ENCODE measurements at places on chromosomes 4 and X. TPM values are rescaled to one million over a fixed set of nuclear protein-coding genes. Genes with fewer than 3 reads are reported as not detected.

Gene FGFBP2
- 0.84 TPM for total RNA-seq

Gene IL21
- not detected for total RNA-seq

DNA sequence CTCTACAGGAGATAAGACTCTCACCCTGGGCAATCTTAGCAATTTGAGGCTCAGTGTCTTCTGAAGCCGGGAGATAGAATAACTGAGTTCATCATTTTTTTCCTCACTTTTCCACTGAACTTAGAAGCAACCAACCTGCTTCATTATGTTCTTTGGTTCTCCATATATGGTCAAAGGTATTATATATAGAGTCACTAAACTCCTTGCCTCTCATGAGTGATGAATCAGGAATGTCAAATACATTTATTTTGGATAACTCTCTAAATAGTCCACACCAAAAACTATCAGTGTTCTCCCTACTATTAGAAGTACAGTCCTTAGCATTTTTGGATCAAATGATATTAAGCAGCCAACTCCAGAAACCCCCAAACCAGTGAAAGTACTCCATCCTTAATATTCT is 421.5 kb upstream of the EPHA5 start:
- H3K36me3 ChIP-seq = no peaks in the 10 kb centered on the region
- H3K4me1 ChIP-seq = no peaks in the 10 kb centered on the region
- H3K27ac ChIP-seq = no peak overlapping the region
- no peak overlapping the region for H3K4me3 ChIP-seq
- no peaks in the 10 kb centered on the region for H3K27me3 ChIP-seq
- DNase-seq = no peak

DNA sequence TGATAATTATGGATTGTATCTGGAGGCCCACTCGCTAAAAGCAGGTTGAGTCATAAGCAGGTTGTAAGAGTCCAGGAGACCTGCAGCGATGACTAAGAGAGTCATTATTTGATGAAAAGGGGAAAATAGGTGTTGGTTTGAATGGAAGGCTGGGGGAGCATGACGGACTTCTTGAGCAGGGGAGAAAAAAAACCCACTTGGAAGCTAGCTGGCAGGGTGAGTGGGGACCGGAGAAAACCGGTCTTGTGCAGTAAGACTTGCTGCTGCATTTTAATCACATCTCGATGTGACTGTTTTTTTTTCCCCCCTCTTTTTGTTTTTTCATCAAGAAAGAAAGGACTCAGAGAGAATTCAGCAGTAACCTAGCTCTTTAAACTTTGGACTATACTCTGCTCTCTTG is 90.0 kb downstream of the IGSF1 start:
- H3K4me1 ChIP-seq = no peaks in the 10 kb centered on the region
- H3K27ac ChIP-seq = no peak overlapping the region
- DNase-seq = no peak
- H3K27me3 ChIP-seq = no peaks in the 10 kb centered on the region

- no peak overlapping the region for H3K4me3 ChIP-seq
- no peaks in the 10 kb centered on the region for H3K4me1 ChIP-seq
- H3K36me3 ChIP-seq = no peaks in the 10 kb centered on the region
- no peak for DNase-seq
- no peak overlapping the region for H3K27ac ChIP-seq
- no peaks in the 10 kb centered on the region for H3K27me3 ChIP-seq
These were observed 160.7 kb upstream of the FTHL17 start for GRCh38 chrX:31232506-31232905.

DNA sequence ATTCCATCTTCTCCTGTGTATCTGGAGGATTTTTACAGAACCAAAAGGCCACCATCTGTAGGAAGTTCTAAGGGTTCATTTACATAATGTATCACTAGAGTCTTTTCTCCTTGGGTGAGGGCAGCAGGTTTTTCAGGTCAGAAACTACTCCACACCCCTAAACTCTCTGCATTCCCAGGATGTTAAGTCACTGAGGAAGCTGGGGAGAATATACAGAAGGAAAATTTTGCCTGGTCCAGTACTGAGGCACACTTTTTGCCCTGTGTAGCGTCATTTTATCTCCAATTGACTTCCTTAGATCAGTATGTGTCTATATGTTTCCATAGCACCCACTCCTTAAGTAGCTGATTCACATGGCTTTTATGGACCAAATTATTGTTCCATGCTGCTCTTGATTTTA is 17.0 kb downstream of the XKRX start:
- no peak overlapping the region for H3K27ac ChIP-seq
- no peak overlapping the region for H3K4me3 ChIP-seq
- no peak for DNase-seq

GRCh38 chr4:119246177-119246733 is 33.7 kb downstream of the USP53 start:
- peaks cover 3% of the 10 kb centered on the region for H3K4me1 ChIP-seq
- no peak overlapping the region for H3K4me3 ChIP-seq
- H3K27ac ChIP-seq = no peak overlapping the region

DNA sequence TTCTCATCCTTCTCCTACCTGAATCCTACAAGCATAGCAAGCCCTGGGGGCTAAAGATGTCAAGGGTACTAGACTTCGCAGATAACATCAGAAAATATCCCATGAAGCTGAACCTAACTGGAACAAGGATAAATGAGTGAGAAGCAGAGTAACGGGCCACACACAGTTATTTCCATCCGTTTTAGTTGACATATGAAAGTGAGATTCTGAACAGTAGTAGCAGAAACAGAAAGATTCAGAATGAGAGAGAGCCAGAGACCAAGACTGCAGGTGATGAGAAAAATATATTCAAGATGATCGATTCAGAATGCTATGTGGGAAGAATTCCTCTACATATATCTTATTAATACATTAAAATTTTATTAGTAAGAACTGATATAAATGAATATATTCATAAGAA is 165.1 kb downstream of the TSPAN5 start:
- no peak for DNase-seq
- no peaks in the 10 kb centered on the region for H3K36me3 ChIP-seq
- no peak overlapping the region for H3K27ac ChIP-seq
- no peak overlapping the region for H3K4me3 ChIP-seq
- peaks cover 1% of the 10 kb centered on the region for H3K4me1 ChIP-seq
- H3K27me3 ChIP-seq = no peaks in the 10 kb centered on the region

All from aorta (tissue), 5 donors.